Left cardiac atrium (tissue), 4 donors: ENCODE measurements at places on chromosomes 16 and 17. TPM values are rescaled to one million over a fixed set of nuclear protein-coding genes. Genes with fewer than 3 reads are reported as not detected.

ADAT1 gene
- 25.3 TPM for total RNA-seq

DNA sequence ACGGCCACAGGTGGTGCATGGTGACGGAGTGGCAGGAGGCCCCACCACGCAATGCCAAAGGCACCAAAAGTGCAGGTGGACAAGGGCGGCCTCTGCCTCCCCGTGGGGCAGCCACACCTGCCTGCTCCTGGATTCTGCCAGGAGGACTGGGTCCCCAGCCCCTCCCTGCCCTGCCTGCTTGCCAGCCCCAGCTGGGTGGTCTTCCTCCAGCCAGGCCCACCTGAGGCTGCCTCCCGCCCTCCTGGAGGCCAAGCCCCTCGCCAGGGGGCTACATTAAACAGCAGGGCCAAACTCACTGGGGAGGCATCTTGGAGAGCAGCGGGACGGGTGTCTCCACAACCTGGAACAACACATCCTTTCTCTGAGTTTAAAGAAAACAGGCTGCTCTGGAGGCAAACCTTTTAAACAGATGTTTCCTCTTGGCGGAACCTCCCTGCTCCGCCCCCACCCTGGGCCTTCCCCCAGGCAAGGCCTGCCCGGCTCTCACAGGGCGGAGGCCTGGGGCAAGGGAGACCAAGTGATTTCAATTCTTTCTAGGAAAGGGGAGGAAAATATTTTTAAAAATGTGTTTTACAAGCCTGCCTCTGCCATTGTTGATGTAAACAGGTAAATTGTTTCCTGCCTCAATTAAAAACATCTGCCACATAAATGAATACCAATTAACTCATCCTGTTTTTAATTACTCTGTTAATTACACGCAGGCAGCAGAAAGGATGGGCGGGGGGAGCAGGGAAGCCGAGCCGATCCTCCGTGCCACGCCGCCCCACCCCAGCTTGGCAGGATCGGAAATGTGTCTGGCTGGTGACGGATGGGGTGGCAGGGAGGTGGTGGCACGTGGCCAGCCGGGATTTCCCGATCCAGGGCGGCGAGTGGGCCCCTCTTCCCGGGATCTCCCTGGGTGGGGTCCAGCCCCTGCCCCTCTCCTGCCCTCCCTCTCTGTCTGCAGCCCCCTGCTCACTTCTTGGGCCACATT is 54.4 kb upstream of the PABPN1L start:
- DNase-seq, result peak; percentile 86

EPX gene
- not detected for total RNA-seq

NPTX1 gene
- not detected for total RNA-seq

GDE1 gene
- 93.7 TPM for total RNA-seq

DNA sequence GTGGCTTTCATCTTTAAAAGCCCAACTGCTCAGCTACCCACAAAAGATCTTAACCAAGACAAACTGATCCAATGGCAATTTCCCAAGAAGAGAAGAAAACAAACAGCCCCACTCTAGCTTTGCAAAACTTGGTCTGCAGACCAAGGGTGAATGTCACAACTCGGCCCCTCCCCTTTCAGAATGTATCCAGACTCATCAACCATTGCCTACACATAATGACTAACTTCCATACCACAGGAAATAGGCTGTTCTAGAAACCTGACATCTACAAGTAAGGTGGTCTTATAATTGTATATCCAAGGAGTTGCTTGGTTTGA is 16.0 kb downstream of the DCUN1D3 start:
- no peak for DNase-seq

GRCh38 chr17:42672038-42672437 is 4.8 kb downstream of the PLEKHH3 start:
- DNase-seq, result no peak

- DNase-seq, result no peak
Measured at GRCh38 chr17:61966191-61966590, 38.4 kb upstream of the INTS2 start.

XAF1 gene
- total RNA-seq, result 21.7 TPM

- DNase-seq, result peak; percentile 18
Measured at GRCh38 chr17:81347437-81347836, 47.8 kb upstream of the BAHCC1 start.

- DNase-seq, result peak; percentile 72
Measured at GRCh38 chr17:39617446-39618245, 9.1 kb upstream of the PPP1R1B start.

- DNase-seq, result no peak
Measured at GRCh38 chr16:4404967-4405696, 11.3 kb downstream of the CORO7 start.

DNA sequence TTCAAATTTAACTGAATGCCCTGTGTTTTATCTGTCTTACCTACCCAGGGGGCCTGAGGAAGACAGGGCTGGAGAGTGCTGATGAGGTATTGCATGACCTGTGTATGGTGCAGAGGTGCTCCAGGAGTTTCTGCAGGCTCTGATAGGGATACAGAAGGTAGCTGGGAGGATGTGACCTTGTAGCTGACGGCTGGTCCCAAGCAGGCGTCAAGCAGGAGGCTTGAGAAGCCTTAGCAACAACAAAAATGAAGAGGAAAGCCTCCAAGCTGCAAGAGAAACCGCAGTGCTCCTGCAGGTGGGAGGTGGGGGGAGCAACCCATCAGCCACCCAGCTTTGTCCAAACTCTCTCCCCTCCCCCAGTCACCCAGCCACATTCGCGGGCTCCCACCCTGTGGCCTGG is 40.4 kb downstream of the LAT start:
- DNase-seq, result no peak

- DNase-seq, result no peak
Measured at GRCh38 chr17:57006040-57006439, 28.1 kb downstream of the SCPEP1 start.

GRCh38 chr17:78172249-78173051 is 4.1 kb downstream of the SYNGR2 start:
- peak; percentile 52 for DNase-seq

DNA sequence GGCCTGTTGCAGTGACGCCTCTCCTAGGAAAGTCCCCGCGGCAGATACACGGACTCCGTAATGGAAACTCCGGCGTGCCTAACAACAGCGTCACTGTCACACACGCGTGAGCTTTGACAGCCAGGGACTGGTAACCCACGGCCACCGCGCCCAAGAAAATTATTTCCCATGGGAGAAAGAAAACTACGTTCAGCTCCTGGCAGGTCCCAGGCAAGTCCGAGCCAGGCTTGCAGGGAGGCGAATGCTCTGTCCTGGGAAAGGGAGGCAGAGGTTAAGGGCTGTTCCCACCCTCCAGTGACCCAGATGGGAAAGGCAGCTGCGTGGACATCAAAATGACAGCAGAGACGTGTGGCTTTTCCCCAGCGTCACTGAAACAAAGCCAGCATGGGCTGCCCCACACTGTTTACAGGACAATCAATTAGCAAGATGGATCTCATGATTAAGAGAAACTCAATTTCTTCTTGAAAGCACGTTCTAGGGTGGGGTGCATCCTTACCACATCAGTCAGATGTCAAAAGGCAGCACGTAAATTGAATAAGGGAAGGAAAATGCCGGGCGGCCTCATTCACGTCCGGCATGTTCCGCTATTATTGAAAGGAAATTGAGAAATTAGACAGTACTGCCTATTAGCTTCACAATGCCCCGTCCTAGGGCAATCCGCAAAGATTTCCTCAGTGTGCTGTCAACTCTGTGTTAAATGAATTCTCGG is 82.5 kb downstream of the NXN start:
- peak; percentile 59 for DNase-seq

GRCh38 chr17:74962622-74963394 is 9.8 kb downstream of the HID1 start:
- no peak for DNase-seq

KLHL36 gene
- 35.8 TPM for total RNA-seq

SMTNL2 gene
- 13.2 TPM for total RNA-seq

DNA sequence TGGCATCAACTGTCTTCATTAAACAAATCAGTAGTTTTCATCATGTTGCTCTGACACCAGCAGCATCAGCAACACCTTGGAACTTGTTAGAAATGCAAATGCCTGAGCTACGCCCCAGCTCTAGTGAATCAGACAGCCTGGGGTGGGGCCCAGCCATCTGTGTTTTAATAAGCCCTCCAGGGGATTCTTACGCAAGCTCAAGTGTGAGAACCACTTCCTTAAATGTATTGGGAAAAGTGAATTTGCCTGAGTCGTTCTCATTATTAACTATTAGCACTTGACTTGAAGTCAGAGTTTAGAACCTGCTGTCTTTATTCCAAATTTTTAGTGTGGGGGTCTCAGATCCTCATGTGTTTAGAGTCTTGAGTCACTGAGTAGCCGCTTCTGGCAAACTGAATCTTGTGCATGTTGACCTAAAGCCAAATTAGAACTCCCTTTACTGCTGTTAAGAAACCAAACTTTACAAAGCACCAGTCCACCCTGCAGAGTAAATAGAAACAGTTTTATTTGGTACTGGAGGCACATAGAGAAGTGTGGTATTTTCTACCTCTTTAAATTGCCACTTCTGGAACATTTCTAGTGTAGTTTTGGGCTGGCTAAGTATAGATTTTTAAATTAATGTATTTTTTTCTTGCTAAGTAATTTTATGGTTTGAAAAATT is 137.4 kb upstream of the COX10 start:
- DNase-seq, result peak; percentile 71

ZBTB4 gene
- total RNA-seq, result 62.1 TPM

MYH8 gene
- not detected for total RNA-seq

FGF11 gene
- total RNA-seq, result 20.5 TPM

GRCh38 chr17:64455993-64456885 is 7.3 kb downstream of the MILR1 start:
- no peak for DNase-seq

DNA sequence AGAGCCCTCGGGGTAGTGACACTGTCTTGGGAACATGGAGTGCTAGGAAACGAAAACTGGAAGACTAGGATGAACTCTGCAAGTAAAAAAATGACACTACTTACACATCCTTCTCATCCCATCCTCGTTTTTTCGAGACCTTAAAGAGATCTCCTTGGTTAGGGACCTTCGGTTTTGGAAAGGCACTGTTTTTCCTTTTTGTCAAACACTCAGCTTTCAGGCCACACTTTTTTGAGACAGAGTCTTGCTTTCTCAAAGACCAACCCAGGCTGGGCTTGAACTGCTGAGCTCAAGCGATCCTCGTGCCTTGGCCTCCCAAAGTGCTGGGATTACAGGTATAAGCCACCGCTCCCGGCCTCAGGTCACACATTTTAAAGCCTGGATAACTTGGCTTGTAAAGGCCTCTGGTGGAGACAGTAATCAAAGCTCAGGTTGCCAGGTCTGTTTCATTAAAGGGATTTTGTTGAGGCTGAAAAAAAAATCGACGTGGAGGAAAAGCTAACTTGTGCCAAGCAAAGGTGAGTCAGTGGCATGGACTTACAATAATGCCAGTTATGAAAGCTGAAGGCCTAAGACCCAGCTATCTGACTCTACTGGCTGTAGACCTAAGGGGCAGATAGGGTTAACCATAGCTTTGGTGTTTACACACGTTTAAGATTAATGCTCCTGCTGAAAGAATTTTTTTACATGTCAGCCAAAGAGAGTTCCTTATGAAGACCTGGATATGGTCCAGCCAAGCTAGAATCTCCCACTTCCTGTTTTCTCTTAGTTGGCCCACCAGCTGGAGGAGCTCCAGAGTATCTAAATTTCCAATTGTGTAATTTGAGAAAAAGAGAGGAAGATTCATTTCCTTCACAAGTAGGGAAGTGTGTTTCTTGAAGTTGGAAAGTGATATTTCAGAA is 823 bp downstream of the NBR1 start:
- DNase-seq, result peak; percentile 44

CDH8 gene
- not detected for total RNA-seq

GRCh38 chr16:29230671-29231096 is 175.8 kb downstream of the NPIPB11 start:
- DNase-seq, result no peak

- DNase-seq, result no peak
Measured at GRCh38 chr17:80743181-80743771, 198.6 kb downstream of the RPTOR start.
